ENCODE measurements at places on chromosomes 4 and X.

DNA sequence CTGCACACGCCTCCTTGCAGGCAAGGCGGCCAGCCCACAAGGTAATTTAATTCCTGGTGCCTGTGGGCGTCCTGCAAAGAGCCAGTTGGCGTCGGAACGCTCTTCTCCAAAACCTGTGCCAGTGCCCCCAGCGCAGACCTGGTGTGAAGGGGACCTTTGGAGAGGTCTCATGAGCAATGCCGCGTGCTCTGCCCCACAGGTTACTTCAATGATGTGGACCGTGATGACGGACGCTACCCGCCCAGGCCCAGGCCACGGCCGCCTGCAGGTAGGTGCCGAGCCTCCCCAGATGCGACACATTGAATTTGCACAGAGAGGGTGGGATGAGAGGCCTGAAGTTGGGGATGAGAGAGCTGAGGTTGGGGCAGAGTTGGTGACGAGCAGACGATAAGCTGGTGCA is 34.4 kb upstream of the GYG2 start:
- no peak for DNase-seq

DNA sequence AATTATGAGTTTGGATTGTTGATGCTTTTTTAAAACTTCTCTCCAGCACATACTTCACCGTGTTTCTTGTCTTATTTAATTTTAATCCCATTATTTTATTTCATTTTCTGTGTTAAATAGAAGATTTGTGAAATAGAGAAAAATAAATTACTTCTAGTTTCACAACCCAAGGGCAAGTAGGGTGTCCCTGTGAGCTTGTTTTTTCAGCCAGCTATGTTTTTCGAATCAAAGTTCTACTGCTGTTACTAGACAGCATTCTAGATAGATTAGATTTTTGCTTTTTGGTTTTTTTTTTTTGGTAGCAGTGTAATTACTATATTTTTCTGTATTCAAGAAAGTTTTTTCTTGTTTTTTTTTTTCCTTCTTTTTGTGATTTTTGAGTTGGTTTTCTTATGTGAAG is 59.9 kb downstream of the RBPJ start:
- no peak for DNase-seq

GRCh38 chr4:114103908-114104307 is 124.5 kb upstream of the ARSJ start:
- DNase-seq: no peak

DNA sequence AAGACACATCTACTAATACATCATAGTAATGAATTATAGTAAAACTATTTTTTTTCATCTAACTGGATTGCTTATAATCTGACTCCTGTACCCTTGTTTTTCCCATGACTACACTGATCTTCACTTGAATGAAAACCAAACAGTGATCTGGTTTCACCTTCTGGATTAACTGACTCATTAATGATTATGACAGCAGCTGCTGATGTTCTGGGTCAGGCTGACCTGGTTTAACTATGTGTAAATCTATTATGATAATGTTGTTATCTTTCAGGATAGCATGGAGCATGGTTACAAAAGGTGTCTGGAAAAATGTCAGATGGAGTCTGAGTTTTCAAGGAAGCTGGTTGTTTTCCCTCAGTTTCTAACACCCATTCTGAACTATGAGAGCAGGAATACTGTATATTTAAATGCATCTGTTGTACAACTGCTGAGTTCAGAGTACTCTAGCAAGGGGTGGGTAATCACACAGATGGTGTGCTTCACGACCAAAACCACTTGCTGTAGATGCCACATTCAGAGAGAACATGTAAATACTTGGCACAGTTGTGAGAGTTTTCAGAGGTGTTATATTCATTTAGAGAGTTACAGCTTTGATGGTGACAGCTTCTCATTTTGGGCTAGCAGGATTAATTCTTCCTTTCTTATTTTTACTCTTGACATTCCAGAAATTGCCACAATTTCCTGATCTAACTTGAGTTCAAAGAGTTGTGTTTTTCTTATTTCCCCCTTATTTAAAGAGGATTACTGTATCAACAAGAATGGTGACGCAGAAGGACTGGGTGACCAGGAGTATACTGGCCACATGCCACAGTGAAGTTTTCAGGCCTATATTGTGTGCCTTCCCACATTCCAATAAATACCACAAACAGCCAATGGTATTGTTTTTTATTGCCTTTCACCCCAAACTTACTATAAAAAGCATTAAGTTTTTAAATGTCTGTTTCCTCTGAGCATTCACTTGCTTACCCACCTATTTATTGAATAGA is 249.7 kb upstream of the TET2 start:
- no peak for DNase-seq

DNA sequence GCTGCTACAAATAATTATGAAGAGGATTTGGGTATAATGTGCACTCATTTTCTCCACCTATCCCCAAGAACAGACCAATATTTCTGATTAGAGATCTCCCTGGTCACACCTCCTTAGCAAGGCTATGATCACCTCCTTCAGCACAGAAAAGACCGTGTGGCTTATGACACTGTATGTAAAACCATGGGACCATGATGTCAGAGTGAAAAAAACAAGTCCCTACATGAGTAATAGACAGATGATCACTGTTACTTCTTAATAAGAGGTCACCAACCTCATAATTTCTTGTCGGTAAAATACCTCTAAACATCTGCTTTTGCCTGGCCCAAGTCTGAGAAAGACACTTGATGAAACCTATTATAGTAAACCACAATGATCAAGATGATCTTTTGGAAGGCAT is 330.6 kb upstream of the F9 start:
- DNase-seq: no peak

All from cortex of kidney (tissue), 1 donor.